ENCODE measurements at places on chromosomes 6 and 20.

DNA sequence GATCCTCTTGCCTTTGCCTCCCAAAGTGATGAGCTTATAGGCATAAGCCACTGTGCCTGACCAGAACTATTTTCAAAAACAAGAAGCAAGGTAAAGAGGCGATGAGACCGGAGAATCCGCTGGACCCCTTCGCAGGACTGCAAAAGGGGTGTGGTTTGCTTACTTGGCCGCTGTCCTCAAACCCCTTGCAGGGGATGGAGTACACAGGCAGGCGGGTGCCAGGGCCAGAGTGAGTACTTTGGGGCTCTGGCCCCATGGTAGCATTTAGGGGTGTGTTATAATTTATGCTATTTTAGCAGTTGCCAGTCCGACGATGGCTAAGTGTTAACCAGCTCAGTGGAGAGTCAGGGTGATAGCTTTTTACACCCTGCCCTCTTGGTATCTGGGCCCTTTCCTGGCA, 1454.9 kb downstream of the HACE1 start:
- no peak for DNase-seq

DNA sequence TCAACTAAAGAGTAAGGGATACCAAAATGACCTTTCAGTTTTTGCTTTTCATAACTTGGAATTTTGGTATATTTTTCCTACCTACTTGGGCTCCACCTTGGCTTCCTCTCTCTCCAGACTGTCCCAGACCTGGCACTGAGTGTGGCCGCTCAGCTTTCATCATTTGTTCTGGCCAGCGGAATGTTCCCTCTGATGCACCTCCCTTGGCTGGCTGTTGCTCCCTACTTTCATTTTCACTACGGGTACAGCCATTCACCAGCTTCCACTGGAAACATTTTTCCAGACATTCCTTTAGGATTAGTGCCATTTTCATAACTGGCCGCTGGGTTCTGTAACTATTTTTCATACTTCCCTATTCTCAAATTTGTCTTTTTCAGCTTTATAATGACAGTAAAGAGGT, 487.4 kb downstream of the TENT5A start:
- DNase-seq: no peak

- no peak for DNase-seq
Observed at GRCh38 chr6:150133686-150134085, 9.2 kb upstream of the PPP1R14C start.

GRCh38 chr6:158784505-158784904, 34.7 kb downstream of the EZR start:
- no peak for DNase-seq

GRCh38 chr6:4320860-4321259, 185.5 kb upstream of the ECI2 start:
- no peak for DNase-seq

- no peak for DNase-seq
Observed at GRCh38 chr6:1586256-1586655, 23.5 kb upstream of the FOXC1 start.

- DNase-seq: no peak
Observed at GRCh38 chr6:85406641-85407075, 43.2 kb upstream of the NT5E start.

GRCh38 chr6:82569022-82569421, 205.4 kb downstream of the TPBG start:
- DNase-seq: peak; percentile 34

DNA sequence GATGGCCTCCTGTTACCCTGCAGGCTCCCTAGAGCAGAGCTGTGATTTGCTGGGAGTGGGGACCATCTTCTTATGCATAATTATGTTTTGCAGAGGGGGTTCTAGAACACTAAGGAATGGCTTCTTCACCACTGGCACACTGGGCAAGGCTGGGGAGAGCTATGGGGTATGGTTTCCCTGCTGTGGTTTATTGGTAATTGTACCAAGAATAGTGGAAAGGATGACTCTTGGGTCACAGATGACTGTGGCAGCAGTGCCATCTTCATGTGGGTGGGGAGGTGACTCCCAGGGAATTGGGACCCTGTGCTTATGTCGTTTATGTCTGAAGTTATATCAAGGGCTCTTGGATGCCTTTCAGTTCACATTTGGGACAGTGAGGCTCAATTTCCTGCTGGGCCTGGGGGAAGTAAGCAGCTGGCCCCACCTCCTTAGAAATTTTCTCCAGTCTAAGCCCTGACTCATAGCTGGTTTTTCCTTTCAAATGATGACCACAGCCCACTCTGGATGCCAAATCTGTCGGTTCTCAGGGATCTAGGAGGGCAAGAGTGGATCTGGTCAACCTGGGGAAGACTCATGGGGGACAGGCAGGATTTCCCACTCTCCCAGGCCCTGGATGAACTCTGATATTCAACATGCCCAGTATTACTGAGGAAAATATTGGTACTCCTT, 230.8 kb downstream of the LRFN2 start:
- DNase-seq: no peak

DNA sequence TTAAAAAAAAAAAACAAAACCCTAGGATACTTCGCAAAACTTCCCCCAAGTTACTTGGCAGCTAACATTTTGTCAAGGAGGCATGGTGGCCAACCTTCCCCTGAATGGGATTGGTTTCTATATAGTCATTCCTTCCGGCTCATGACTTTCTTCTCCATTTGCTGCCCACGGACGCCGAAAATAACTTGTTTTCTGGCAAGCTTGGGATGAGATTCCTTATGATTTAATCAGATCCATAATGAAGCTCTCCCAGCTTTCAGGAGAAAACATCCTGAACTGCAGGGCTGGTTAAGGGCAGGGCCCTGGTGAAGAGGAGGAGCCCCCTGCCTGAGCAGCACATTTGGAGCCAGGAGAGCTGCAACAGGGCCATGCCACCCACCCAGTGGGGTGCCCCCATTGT, 49.9 kb downstream of the PPP1R16B start:
- no peak for DNase-seq

GRCh38 chr6:75283907-75284631, 523 bp downstream of the TMEM30A start:
- DNase-seq: no peak

DNA sequence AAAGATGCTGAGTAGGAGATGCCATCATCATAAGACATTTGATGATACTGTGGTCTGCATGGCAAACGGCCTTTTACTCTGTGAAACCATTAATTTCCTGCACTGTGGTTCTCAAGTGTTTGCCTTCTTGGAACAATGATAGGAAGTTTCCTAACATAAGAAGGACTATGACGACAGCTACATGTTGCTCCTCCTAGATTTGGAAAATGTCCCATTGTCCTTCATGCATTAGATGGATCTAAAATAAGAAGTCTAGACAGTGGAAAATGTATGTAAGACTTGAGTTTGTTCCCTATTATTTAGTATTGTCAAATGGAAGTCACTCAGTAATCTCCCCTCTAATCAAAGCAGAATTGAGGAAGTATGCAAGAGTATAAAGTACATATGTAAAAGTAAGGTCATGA, 98.5 kb upstream of the TMEM170B start:
- no peak for DNase-seq

- no peak for DNase-seq
Observed at GRCh38 chr20:53839423-53840176, 230.8 kb downstream of the BCAS1 start.

DNA sequence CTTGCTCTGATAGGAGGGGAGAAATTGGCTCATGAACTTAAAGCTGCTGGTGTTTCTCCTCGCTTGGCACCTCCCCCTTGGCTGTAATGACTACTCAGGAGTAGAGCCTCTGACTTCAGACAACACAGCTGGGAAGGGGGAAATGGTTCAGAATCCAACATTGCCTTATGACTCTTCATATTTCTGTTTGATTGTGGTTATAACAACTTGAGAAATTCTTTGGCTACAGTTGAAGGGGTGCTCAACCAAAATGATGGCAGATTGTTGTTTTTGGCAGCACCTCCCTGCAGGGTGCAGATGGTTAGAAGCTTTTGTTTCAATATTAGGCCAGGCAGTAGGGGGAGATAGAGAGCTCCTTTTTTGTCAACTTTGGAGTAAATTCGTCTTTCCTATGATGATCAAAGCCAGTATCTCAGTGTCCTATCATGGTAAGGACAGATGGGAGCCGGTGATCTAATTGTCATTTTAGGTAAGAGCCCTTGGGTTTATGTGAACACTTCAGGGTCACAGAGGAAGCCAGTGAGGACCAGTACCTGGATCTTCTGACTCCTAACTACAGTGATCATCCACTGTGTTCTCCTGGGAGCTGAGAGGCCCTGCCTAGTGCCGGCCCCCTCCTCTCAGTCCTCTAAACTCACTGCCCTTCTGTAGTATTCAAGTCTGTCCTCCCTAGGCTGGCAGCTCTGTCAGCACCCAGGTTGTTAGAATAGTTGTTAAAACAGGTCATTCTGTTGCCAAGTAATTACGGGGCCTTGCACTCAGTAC, 39.9 kb downstream of the RPRD1B start:
- DNase-seq: no peak

DNA sequence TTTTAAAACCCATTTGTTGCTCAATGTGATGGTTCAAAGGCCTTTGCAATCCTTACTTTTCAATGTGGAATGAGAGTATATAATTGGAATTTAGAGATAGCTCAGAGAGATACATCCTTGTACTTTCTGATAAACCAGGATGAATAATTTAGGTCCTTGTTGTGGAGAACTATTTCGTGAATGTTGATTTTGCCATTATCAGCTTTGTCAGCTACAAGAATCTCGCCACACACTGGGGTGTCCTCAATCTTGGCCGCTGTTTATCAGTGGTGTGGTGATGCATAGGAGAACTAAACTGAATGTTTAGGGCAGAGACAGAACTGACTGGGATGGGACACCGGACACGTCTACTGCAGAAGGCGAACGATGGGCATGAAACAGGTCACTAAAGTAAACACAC, 111.2 kb upstream of the SLC35B3 start:
- DNase-seq: no peak

- no peak for DNase-seq
Observed at GRCh38 chr6:6665555-6666243, 77.2 kb downstream of the LY86 start.

DNA sequence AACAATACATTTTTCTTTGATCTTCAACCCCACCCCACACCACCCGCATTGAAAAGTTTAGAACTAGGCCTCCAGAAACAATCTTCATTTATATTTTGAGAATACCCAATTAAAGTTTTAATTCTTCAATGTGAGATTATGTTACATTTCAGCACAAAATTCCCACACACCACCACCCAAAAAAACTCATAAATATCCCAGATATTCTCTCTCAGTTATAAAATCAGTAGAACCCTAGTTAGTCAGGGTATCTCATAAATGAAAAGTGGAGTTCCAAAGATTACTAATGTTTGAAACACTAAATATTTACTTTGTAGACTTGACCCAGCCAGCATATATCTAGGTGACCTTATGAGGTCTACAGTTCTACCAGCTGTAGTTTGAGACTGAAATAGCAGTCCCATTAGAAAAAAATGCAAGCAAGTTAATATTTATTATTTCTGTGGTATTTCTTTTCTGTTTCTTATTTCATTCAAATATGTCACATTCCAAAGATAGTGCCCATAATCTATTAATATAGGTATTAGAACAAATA, 371.0 kb downstream of the TENT5A start:
- DNase-seq: no peak

DNA sequence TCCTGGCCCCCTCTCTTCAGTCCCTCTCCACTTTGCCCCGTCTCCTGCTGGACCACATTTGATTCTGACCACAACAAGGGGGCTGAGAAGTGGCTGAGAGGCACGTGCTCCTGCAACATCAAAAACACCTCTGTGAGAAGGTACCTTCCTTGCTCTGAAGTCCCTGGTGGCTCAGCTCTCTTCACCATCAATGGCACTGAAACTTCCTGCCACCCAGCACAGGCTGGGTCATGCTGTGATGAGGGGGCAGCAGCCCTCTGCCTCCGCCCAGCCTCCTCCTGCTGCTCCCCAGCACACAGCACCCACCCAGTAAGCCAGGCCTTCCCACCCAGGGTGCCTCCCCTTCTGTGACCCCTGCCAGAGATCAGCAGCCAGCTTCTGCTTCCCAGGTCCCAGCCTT, 10.3 kb downstream of the ZMYND8 start:
- no peak for DNase-seq

DNA sequence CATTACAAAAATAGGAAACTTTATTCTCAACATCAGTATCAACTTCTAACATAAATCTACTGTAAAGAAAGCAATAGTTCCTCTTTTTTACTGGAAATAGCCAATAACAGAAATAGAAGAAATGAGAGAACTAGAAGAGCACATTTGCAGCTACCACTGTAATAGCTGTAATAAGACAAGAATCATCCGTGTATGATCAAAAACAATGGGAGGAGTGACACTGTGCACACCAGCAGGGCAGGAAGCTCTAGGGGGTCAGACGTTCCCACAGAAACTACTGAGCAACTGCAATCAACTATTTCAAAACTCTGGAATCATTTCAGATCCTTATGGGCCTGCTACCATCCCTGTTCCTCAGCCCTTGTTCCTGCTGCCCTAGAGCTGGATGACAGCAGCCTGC, 43.7 kb downstream of the NINL start:
- DNase-seq: no peak

GRCh38 chr6:10951675-10952282, 64.9 kb downstream of the SYCP2L start:
- DNase-seq: no peak

- no peak for DNase-seq
Observed at GRCh38 chr20:24328901-24329300, 140.5 kb upstream of the SYNDIG1 start.

GRCh38 chr6:138692058-138692977, 81.3 kb upstream of the CCDC28A start:
- no peak for DNase-seq

GRCh38 chr6:50840811-50841192, 22.1 kb downstream of the TFAP2B start:
- no peak for DNase-seq

DNA sequence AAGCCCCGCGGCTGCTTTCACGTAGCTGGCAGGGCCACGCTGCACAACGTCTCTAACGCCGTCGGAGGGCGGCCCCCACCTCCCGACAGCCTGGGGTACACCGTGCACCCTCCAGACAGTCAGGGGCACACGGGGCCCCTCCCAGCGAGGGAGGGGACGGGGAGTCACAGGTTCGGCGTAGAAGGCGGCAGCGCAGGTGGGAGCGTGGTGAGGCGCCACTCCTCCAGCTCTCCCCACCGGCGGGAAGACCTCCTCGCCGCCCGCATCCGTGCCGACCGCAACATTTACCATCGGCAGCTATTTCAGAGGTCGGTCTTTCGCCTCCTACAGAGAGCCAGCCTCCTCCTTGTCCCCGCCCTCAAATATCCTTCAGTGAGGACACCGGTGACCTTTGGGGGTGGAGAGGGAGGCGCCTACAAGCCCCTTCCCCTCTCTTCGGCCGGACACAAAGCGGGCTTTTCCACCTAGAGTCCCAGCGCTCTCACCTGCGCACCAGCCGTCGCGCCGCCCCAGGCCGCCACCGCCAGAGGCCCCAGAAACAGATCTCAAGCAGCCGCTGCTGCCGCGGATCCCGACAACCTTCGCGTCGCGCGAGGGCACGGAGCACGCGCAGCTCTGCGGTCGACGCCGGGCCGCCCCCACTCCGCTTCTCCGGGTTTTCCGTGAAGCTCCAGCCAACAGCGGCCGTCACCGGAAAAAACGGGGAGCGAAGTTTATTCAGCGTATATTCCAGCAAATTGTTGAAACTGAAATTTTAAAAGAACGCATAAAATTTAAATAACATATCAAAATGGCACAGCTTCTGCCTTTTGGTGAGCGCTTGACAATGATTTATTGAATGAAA, at the start of gene MKKS:
TSS of gene MKKS (minus strand) at position 600 of the 844 bp plus-strand sequence. CDS start 20,708 bp downstream, outside the sequence.
- peak; percentile 88 for DNase-seq
